ENCODE measurements at places on chromosomes 7 and 10. TPM values are rescaled to one million over a fixed set of nuclear protein-coding genes. Genes with fewer than 3 reads are reported as not detected.

GRCh38 chr7:94511718-94512117 is 2.1 kb downstream of the CASD1 start:
- peak overlapping the region; percentile 21 for H3K4me3 ChIP-seq
- peak overlapping the region; percentile 77 for H3K27ac ChIP-seq
- no peaks in the 10 kb centered on the region for H3K36me3 ChIP-seq
- no peaks in the 10 kb centered on the region for H3K27me3 ChIP-seq

DNA sequence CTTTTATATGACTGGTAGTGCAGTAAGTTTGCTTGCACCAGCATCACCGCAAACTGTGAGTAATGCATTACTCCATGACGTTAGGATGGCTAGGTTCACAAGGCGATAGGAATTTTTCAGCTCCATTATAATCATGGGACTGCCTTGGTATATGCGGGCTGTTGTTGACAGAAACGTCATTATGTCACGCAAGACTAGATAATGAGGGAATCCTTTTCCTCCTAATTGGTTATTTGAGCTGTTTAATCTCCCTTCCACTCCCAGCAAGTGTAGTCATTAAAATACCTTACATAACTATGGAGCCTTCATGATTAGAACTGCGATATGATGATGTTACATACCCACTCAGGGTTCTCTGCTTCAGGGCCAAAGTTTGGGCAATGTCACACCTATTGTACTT is 17.3 kb downstream of the KLLN start:
- H3K4me3 ChIP-seq = no peak overlapping the region
- no peak overlapping the region for H3K27ac ChIP-seq
- peaks cover 8% of the 10 kb centered on the region for H3K4me1 ChIP-seq
- no peaks in the 10 kb centered on the region for H3K27me3 ChIP-seq

PNLIPRP1 gene
- total RNA-seq = not detected

DNA sequence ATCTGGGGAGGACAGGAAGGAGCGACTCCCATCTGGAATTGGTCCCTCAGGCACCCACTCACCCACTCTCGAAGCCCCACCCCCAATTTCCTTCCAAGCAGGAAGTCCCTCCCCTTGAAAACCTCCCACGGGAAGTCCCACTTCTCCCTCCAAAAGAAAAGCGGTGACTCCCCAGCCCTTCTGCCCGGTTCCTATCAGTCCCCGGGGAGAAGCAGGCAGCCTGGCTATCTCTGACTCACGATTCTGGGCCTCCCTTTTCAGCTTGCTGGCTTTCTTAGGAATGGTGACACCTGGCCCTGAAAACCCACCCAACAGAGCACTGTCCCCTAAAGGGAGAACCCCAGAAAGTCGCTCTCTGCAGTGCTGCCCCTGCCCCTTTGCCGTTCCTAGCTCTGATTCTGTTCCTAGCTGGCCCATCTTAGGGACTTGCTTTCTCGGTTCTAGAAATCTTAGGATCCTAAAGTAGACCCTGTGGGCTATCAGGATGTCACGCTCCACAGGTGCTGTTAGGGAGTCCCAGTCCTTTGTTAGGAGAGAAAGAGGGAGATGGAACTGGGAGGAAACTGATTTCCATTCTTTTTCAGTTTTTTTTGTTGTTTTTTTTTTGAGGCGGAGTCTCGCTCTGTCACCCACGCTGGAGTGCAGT is 6.0 kb downstream of the TSC22D4 start:
- peaks cover 38% of the 10 kb centered on the region for H3K4me1 ChIP-seq
- H3K27me3 ChIP-seq = no peaks in the 10 kb centered on the region
- DNase-seq = no peak
- H3K4me3 ChIP-seq = peak overlapping the region; percentile 7
- H3K36me3 ChIP-seq = peaks cover 6% of the 10 kb centered on the region

- peaks cover 5% of the 10 kb centered on the region for H3K36me3 ChIP-seq
- DNase-seq = no peak
- H3K27ac ChIP-seq = no peak overlapping the region
- H3K4me1 ChIP-seq = no peaks in the 10 kb centered on the region
Measured at GRCh38 chr7:106841896-106842390, 23.1 kb upstream of the PIK3CG start.

ERVW-1 gene
- total RNA-seq = not detected

GRCh38 chr10:109982123-109982522 is 25.7 kb upstream of the ADD3 start:
- DNase-seq = no peak
- peaks cover 6% of the 10 kb centered on the region for H3K27me3 ChIP-seq
- H3K4me3 ChIP-seq = no peak overlapping the region
- H3K4me1 ChIP-seq = peaks cover 10% of the 10 kb centered on the region
- H3K27ac ChIP-seq = no peak overlapping the region
- peaks cover 2% of the 10 kb centered on the region for H3K36me3 ChIP-seq

GRCh38 chr10:46528171-46528671 is 28.2 kb downstream of the GPRIN2 start:
- no peaks in the 10 kb centered on the region for H3K27me3 ChIP-seq
- H3K36me3 ChIP-seq = no peaks in the 10 kb centered on the region
- DNase-seq = peak; percentile 10
- H3K4me1 ChIP-seq = no peaks in the 10 kb centered on the region
- H3K27ac ChIP-seq = no peak overlapping the region
- no peak overlapping the region for H3K4me3 ChIP-seq

GRCh38 chr10:70266056-70266455 is 17.7 kb downstream of the NPFFR1 start:
- no peak for DNase-seq
- H3K27ac ChIP-seq = no peak overlapping the region
- peaks cover 3% of the 10 kb centered on the region for H3K4me1 ChIP-seq
- H3K4me3 ChIP-seq = no peak overlapping the region

GRCh38 chr10:33352175-33352574 is 17.7 kb upstream of the NRP1 start:
- no peaks in the 10 kb centered on the region for H3K4me1 ChIP-seq
- DNase-seq = no peak
- H3K4me3 ChIP-seq = no peak overlapping the region
- H3K27ac ChIP-seq = no peak overlapping the region

DNA sequence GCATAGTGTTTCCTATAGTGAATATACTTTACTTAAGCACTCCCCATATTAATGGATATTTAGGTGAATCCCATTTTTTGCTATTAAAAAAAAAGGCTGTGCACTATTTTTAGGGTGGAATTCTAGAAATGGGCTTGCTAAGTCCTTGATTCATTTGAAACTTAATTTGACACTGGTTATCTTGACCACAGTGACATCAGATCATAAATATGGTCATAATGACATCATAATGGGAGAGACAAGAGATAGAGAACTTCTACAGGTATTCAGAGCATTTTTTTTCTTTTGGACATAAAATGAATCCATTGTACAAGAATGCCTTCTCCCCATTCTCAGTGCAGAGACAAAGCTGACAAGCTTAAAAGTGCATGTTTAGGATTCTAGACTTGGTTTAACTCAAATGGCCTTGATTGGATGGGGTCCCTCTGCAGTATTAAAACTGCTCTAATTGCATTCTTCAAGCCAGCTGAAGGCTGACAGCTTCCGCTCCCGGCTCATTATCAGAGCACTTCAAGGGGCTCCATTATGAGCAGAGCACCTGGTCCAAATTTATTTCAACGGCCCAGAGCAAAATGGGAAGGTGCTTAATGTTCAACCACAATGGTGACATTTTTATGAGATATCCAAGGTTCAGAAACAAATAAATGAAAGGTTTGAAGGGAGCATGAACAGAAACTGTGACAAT is 104.8 kb downstream of the JAZF1 start:
- DNase-seq = no peak
- no peak overlapping the region for H3K4me3 ChIP-seq
- H3K27me3 ChIP-seq = no peaks in the 10 kb centered on the region
- peaks cover 12% of the 10 kb centered on the region for H3K4me1 ChIP-seq

DNA sequence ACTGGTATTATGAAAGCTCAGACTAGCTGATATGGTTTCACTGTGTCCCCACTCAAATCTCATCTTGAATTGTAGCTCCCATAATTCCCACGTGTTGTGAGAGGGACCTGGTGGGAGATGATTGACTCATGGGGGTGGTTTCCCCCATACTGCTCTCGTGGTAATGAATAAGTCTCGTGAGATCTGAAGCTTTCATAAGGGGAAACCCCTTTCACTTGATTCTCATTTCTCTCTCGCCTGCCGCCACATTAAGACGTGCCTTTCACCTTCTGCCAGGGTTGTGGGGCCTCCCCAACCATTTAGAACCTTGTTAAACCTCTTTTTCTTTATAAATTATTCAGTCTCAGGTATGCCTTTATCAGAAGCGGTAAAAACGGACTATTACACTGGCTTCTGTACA is 40.3 kb downstream of the COL13A1 start:
- H3K36me3 ChIP-seq = no peaks in the 10 kb centered on the region
- DNase-seq = no peak
- H3K27ac ChIP-seq = no peak overlapping the region

HTR5A gene
- total RNA-seq = not detected

DNA sequence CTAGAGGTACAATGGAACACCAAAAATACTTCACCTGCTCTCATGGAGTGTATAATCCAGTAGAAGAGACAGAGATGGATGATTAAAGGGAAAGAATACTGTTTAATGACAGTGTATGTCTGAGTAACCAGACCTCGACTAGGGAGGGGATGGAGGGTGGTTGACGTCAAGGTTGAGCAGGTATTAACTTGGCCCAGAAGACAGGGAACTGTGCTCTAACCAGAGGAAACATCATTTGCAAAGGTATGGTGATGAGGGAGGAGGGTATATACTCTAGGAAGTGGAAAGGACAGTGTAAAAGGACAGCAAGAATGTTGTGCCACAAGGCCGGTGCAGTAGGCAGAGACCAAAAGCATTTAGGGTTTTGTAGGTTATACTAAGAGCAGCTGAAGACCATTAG is 2.9 kb downstream of the MIOS start:
- H3K4me3 ChIP-seq = no peak overlapping the region
- no peaks in the 10 kb centered on the region for H3K27me3 ChIP-seq
- no peak for DNase-seq
- peak overlapping the region; percentile 97 for H3K27ac ChIP-seq
- H3K36me3 ChIP-seq = peaks cover 8% of the 10 kb centered on the region

- H3K27me3 ChIP-seq = no peaks in the 10 kb centered on the region
- peaks cover 9% of the 10 kb centered on the region for H3K36me3 ChIP-seq
- H3K27ac ChIP-seq = peak overlapping the region; percentile 93
- H3K4me1 ChIP-seq = peaks cover 54% of the 10 kb centered on the region
- peak; percentile 48 for DNase-seq
Measured at GRCh38 chr10:80202934-80203834, 2.2 kb downstream of the ANXA11 start.
